Daoy (cell line): ENCODE measurements at places on chromosomes 12 and 14. TPM values are rescaled to one million over a fixed set of nuclear protein-coding genes. Genes with fewer than 3 reads are reported as not detected.
A peak's percentile ranks its signal among the peaks of the same experiment; 100 is the strongest.

COL2A1 gene
- total RNA-seq: 0.30 and 1.1 TPM in 2 replicates

- DNase-seq: no peak
These were observed 41.1 kb downstream of the SLCO1B1 start for GRCh38 chr12:21172079-21172478.

GRCh38 chr14:104689109-104689880 lies at the start of gene INF2:
Gene INF2 (plus strand): TSS chr14:104689618. CDS start chr14:104701366, 11,748 bp downstream.
- DNase-seq: peak; percentile 86

GRCh38 chr12:66033151-66033550 lies 97.4 kb downstream of the LLPH start:
- no peak for DNase-seq

NPFF gene
- not detected in 2 replicates for total RNA-seq

DNA sequence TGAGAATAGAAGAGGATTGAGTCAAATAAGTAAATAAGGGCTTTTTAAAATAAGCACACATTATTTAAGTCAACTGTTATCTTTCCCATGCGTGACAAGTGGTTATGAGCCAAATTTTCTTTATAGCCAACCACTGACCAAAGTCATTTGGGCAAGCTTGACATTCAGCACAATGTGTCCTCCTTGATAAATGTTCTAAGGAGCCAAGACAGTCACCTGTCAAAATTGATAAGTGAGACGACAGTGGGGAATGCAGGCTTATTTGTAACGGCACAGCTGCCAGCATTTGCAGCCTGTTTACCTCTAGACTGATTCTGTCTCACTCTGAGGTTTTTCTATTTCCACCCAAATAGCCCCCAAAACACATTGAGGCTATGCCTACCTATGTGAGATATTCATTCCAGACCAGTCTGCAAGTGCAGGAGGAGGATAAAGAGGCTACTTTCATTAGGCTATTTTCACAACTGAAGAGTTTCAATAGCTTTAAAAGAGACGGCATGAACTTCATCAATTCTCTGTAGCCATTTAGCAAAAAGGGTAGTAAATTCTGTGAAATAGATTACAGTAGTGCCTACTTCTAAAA lies 339.5 kb downstream of the PDZRN4 start:
- DNase-seq: no peak

DNA sequence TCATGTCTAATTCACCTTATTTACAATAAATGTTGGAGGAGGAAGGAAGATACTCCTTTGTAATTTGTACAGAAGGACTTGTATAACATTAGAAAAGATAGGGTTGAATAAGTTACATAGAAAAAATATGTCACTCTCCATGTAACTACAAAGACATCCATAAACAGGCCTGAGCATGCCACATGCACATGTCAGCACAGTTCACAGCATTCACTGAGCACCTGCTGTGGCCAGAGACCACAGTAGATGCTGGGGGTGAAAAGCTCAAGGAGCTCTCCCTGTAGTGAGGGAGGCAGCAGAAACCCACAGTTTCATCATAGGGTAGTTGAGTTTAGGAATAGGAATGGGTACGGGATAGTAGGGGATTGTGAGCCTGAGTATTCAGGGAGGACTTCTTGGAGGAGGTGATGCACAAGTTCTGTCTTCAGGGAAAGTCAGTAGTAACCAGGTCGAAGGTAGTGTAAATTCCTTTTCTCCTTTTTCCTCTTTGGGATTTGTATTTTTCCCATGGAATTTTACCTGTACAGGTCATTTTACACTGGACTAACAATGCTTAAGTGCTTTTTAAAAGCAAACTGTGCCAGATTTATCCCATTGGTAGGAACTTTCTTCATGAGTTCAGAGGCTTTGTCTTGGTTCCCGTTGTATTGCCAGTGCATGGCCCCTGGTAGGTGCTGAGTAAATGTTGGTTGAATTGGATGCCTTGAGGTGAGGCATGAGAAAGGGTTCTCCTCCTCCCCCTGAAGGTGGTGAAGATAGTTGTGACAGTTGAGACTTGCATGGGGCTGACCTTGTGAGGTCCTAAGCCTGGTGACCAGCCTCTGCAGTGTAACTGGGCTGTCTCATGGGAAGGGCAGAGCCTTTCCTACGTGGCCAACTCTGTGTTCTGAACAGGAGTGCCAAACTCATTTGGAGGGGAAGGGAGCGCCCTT lies 20.2 kb downstream of the PRKCH start:
- DNase-seq: no peak

SIX1 gene
- 14.9 and 15.1 TPM in 2 replicates for total RNA-seq

DNA sequence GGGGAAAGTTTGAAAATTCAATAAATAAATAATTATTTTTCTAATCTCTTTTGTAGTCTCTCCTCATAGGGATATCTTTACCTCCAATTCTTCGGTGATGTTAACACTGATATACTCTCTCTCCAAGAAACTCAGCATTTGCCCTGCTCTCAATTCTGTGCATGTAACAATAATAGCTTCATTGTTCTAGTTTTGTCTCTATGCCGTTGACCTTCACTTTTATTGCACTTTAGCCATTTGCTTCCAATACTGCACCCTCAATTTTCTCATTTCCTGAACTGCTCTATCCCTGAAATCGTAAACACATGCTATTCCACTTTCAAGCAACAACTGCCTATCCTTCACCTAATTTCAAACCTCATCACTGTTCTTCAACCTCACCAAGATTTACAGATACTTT lies 645.0 kb downstream of the C12orf50 start:
- no peak for DNase-seq

RPS29 gene
- total RNA-seq: 2,692 and 3,604 TPM in 2 replicates

DNA sequence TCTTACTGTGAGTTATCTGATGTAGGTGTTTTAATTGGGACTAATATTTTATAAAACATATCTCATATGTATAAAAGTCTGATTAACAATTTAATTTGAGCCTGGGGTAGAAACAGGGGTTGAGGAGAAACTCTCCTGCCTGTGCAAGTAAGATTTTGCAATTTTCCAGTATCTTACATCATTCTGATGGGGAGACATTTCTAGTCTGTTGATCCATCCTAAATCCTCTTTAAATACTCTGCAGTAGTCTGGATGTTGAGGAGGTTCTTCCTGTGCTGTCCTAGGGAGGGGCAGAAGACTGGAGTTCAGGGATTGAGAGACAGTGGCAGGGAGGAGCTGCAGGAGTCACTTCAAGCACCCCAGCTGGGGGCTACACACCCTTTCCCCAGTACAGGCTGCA lies 287.8 kb downstream of the ADGRD1 start:
- DNase-seq: no peak

GRCh38 chr12:57732270-57732669 lies 6.3 kb downstream of the AGAP2 start:
- DNase-seq: no peak

DNA sequence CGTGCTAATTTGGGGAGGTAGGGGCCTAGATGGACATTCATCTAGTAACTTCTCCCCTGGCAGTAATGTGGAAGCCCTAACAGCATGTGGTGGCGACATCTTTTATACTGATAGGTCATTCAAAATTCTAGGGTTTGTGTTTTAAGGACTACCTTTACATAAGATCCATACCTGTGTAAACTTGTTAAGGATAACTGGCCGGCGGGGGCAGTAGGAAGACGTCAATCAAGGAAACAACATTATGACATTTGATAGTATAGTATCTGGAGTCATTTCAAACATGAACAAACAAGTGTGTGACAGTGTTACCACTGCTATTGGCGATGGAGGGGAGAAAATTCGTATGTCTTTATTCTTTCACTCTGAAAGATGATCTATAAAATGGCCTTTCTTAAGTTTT lies 120.0 kb downstream of the TTLL5 start:
- no peak for DNase-seq

DNA sequence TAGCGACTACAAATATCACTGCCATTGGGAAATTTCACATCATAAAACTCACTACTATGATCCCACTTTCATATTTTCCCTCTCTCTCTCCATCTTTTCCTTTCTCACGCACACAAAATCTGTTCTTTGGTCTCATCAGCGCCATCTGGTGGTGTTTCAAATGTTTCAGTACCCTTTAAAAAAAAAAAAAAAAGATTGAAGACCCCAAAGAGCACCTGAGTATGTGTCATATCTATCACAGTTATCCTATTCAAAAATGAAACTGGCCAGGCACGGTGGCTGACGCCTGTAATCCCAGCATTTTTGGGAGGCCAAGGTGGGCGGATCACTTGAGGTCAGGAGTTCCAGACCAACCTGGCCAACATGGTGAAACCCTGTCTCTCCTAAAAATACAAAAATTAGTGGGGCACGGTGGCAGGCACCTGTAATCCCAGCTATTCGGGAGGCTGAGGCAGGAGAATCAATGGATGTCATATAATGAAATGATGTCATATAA lies 72.4 kb downstream of the TTC9 start:
- DNase-seq: peak; percentile 76

DNA sequence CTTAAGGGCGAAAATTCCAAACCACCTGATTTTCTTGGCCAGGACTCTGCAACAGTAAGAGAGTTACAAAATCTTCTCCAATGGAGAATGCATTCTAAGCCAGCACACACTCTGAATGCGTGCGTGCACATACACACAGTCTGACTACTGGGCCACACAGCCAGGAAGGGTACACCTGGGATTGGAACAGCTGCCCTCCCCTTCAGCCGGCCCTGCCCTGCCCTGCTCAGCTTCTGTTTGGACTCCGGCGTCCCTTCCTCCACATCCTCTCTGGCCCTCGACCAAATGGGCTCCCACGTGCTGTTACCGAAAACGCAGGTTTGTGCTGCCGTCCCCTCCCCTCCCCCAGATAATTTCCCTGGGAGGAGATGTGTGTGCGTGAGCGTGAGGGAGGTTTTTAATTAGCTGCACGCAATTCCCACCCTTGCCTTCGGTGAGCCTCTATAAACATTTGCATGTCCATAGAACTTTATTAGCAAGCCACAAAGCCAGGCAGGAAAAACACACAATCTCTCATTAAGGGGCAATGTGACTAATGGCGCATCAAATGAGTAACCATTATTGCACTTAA lies 43.0 kb downstream of the CCNK start:
- DNase-seq: no peak

- peak; percentile 13 for DNase-seq
These were observed 27.9 kb upstream of the EVL start for GRCh38 chr14:100037353-100037752.

- no peak for DNase-seq
These were observed 781.9 kb downstream of the VRK1 start for GRCh38 chr14:97578982-97579548.

DNA sequence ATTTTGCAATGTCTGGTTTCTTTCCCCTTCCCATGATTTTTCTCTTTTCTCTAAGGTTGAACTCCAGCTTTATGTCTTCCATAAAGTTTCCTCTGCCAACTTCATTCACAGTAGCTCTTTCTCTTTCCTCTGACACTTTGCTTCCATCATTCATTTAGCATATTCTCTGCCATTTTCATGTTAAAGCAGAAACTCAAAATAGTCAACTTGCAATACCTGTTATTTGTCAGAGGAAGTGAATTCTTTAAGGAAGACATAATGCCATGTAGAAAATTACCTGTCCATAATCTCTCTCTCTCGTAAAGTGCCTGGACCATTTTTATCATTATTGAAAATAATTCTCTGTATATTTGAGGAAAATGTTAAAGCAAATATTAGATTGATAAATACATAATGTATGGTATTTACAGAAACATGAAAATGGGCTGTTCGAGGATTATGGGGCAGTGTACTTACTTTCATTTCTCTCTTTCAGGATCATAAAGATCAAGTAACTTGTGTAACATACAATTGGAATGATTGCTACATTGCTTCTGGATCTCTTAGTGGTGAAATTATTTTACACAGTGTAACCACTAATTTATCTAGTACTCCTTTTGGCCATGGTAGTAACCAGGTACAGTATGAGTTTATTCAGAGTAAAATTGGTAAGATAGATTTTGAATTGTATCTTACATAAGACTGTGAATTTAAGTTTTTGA lies 12.6 kb downstream of the NEDD1 start:
- DNase-seq: no peak

- no peak for DNase-seq
These were observed 84.0 kb downstream of the BEGAIN start for GRCh38 chr14:100503251-100503650.

PARPBP gene
- total RNA-seq: 43.3 and 66.3 TPM in 2 replicates

DNA sequence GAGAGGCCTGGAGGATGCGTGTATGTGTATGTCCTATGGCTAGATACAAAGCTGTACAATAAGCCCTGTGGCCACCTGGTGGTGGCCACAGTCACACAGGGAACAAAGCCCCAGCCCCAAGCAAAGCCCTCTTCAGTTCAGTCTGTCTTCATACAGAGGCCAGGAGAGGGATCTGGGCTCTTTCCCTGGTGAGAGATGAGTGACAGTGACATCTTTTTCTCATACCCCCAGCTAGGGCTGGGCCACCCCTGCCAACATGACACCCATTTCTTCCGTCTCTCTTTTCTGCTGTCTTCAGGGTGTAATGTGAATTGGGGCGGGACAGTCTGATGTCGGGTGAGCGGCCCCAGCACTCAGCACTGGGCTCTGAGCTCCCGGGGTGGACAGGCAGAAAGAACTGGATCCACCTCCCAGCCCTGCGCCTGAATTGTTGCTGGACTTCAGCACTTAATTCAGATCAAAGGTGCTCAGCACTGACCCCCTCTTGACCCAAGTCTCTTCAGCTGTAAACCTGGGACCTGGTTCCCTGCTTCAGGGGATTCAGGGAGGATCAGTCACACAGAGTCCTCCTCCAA lies 59.8 kb downstream of the SERPINA3 start:
- no peak for DNase-seq
